ENCODE measurements at places on chromosomes 6 and 20.

DNA sequence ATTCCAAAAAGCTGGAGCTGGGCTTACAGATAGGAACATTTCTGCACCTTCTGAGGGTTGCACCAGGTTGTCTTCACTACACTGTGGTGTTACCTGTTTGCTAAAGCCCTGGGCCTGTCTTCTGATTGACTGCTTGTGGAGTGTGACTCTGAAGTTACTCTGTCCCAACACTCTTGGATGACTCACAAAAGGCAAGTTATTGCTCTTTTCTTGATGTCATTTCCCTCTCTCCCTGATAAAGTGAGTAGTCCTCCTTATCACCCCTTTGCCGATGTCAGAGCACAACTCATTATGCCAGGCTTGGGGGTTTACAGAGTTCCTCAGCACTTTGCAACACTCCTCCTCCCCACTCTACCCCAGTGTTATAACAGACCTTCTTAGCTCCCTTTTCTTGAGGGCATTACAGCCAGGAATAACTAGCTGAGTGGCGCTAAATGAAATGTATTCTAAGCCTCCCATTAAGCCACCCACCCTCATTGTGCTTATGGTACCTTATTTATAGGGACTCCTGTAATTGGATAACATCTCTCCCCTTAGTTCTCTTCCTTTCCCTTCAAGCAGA, 36.1 kb upstream of the NKX2-4 start:
- no peak for DNase-seq

- no peak for DNase-seq
These were observed 1.6 kb upstream of the ADIG start for GRCh38 chr20:38579219-38579910.

GRCh38 chr6:30720738-30721197, 616 bp downstream of the TUBB start:
- DNase-seq, result peak; percentile 35

- no peak for DNase-seq
These were observed 1209.7 kb upstream of the MAP3K7 start for GRCh38 chr6:91796603-91797002.

GRCh38 chr6:76416821-76417605, 344.6 kb upstream of the IMPG1 start:
- DNase-seq, result no peak

DNA sequence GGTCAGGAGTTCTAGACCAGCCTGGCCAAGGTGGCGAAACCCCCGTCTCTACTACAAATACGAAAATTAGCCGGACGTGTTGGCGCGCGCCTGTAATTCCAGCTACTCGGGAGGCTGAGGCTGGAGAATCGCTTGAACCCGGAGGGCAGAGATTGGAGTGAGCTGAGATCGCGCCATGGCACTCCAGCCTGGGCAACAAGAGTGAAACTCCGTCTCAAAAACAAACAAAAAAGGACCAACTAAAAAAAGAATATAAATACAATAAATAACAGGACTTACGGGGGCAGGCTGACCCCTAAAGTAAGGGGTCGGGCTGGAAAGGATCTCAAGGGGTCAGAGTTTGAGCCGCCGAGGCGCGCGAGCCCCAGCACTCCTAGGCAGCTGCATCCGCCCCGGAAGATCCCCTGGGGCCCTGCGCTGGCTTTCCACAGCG, 509 bp upstream of the TPD52L2 start:
- no peak for DNase-seq

GRCh38 chr6:6397842-6398241, 77.4 kb upstream of the F13A1 start:
- no peak for DNase-seq

Measured in stimulated activated CD8-positive, alpha-beta memory T cell treated with anti-CD3 and anti-CD28 coated beads, Interleukin-4, amount 100 ng/mL, for 4 hours (primary cell).